ENCODE measurements at places on chromosomes 12 and 14.

- DNase-seq, result no peak
These were observed 1.1 kb downstream of the IFNG start for GRCh38 chr12:68158432-68158831.

DNA sequence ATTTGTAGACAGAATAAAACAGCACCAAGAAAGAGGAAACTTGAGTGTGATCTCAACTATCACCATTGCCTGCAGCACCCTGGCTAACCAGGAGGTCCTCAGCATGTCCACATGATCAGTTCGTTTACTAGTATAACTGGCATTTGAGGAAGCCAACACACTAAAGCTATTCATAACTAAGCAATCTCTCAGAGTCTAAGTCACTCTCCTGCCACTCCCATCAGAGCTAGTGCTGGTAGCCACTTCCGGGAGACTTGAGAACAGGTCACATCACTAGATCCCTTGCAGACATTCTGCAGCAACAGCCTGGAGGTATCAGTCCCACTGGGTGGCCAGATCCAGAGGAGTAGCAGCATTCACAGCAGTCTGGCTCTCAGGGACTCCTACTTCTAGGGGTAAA is 352.9 kb upstream of the OR4E1 start:
- DNase-seq, result no peak

DNA sequence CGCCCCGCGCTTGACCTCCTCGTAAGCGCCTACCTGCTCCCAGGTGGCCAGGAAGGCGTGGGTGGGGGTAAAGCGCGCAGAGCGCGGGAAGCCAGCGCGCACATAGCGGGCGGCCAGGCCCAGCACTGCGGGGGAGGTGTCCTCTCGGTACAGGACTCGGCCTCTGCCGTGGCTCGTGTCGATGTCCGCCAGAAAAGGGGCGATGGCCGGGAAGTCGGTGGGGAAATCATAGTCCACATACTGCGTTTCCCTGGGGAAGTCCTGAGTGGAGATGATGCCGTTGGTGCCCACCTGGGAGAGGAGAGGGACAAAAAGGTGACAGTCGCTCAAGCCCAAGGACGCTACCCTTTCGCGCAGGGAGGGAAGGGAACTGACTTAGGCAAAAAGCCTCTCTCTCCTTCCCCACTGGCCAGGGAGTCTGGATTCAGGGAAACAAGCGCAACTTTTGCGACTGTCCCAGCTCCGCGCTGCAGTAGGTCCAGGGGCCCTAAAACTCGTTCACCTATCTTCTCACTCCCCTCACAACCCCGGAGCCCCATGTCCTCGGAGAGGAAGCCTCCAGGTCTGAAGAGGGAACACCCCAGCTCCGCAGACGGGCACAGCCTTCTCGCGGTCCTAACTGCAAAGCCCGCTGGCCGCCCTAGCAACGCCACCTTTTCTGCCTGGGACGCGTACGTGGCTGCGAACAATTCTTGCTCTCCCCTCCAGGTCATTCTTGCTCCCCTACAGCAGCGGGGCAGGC is 815 bp downstream of the NID2 start:
- no peak for DNase-seq

GRCh38 chr12:121793838-121794533 is 498 bp upstream of the RHOF start:
- DNase-seq, result peak; percentile 91

DNA sequence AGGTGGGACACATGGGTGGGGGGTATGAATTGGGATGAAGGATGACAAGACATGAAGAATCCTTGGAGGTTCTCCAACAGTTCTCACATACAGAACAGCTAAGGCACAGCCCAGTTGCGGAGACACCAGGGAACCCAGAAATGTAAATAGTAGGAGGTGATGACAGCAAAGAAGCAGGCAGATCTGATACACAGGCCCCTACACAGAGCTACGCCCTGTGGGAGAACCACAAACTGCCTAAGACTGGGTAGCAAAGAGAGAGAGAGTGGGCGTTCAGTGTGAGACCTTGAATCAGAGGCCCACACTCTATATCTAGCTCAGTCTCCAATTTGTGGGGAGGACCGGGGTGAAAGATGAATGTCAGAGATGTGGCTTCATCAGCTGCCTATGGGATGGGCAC is 9.5 kb upstream of the NUMB start:
- no peak for DNase-seq

GRCh38 chr12:21301-22189 is 45.0 kb upstream of the IQSEC3 start:
- no peak for DNase-seq

GRCh38 chr14:85959063-85959462 is 429.1 kb downstream of the FLRT2 start:
- no peak for DNase-seq

- no peak for DNase-seq
These were observed 20.5 kb upstream of the RAD51AP1 start for GRCh38 chr12:4518106-4518728.
